ENCODE measurements at places on chromosomes 7 and 10. TPM values are rescaled to one million over a fixed set of nuclear protein-coding genes. Genes with fewer than 3 reads are reported as not detected.

DNA sequence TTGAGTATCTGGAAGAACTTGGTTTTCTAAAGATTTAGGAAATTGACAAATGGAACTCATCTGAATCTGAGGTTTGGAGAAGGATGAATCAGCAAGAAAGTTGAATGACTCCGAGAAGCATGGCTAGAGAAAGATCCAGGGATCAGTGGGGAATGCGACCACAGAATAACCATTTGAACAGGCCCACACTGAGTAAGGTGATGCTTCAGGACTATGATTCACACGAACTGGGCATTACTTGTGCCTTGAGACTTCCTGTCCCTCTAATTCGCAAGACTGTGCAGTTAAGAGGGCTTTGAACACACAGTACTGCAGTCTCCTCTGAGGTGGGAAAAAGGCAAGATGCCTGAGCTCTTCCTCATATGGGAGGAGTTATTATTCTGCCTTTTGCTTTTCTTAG is 395.5 kb upstream of the POM121L12 start:
- DNase-seq = no peak
- H3K27ac ChIP-seq = no peak overlapping the region
- no peak overlapping the region for H3K4me3 ChIP-seq
- no peaks in the 10 kb centered on the region for H3K27me3 ChIP-seq
- H3K36me3 ChIP-seq = no peaks in the 10 kb centered on the region

The ASZ1 gene
- total RNA-seq = not detected

GRCh38 chr7:55730197-55730596 is 132.4 kb downstream of the SEPTIN14 start:
- H3K4me3 ChIP-seq = no peak overlapping the region
- H3K36me3 ChIP-seq = no peaks in the 10 kb centered on the region
- H3K4me1 ChIP-seq = no peaks in the 10 kb centered on the region
- H3K27me3 ChIP-seq = no peaks in the 10 kb centered on the region

GRCh38 chr7:57203161-57203791 is 71.0 kb upstream of the ZNF479 start:
- no peak overlapping the region for H3K27ac ChIP-seq
- H3K27me3 ChIP-seq = peaks cover 15% of the 10 kb centered on the region
- H3K4me3 ChIP-seq = no peak overlapping the region
- DNase-seq = no peak
- H3K36me3 ChIP-seq = peaks cover 18% of the 10 kb centered on the region
- no peaks in the 10 kb centered on the region for H3K4me1 ChIP-seq

The WNT8B gene
- not detected for total RNA-seq

GRCh38 chr10:44416021-44416771 is 31.3 kb upstream of the CXCL12 start:
- peaks cover 5% of the 10 kb centered on the region for H3K27me3 ChIP-seq
- DNase-seq = no peak
- no peak overlapping the region for H3K4me3 ChIP-seq
- H3K4me1 ChIP-seq = peaks cover 2% of the 10 kb centered on the region
- peaks cover 7% of the 10 kb centered on the region for H3K36me3 ChIP-seq

The TRIM73 gene
- 7.4 TPM for total RNA-seq

The SPAM1 gene
- not detected for total RNA-seq

- H3K36me3 ChIP-seq = no peaks in the 10 kb centered on the region
- H3K27me3 ChIP-seq = no peaks in the 10 kb centered on the region
- no peak overlapping the region for H3K4me3 ChIP-seq
- no peak for DNase-seq
- H3K4me1 ChIP-seq = no peaks in the 10 kb centered on the region
- H3K27ac ChIP-seq = no peak overlapping the region
Observed at GRCh38 chr7:34425194-34425593, 232.8 kb upstream of the NPSR1 start.

- DNase-seq = peak; percentile 73
- peaks cover 71% of the 10 kb centered on the region for H3K4me1 ChIP-seq
- peaks cover 28% of the 10 kb centered on the region for H3K27me3 ChIP-seq
- H3K27ac ChIP-seq = peak overlapping the region; percentile 93
Observed at GRCh38 chr10:79241990-79242619, 105.2 kb upstream of the PPIF start.

DNA sequence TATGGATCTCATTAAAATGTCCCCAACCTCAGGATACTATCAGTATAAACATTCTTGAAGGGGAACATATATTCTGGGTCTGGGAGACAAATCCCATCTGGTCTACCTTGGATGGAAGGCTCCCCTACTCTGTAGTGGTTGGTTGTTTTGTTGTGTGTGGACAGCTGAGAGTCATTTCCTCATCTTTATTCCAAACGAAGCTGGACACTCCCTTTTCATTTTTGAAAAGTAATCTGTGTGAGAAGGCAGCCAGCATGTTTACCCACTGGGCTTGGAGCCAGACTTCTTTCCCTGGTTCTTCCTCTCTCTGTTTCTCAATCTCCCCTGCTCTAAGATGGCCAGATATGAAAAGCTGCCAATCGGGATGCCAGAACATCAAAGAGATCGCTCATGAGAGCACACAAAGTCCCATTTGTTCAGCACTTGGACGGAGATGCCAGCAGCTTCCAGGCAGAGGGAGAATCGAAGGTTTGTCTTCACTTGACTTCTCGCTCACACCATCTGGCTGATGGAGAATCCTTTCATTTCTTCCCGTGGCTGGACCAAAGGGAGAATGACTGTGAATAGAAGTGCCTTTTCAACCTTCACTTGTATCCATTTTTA is 108.1 kb upstream of the AGR3 start:
- H3K4me1 ChIP-seq = peaks cover 3% of the 10 kb centered on the region
- H3K36me3 ChIP-seq = no peaks in the 10 kb centered on the region
- H3K27me3 ChIP-seq = peaks cover 5% of the 10 kb centered on the region
- no peak overlapping the region for H3K4me3 ChIP-seq
- no peak for DNase-seq
- H3K27ac ChIP-seq = no peak overlapping the region

DNA sequence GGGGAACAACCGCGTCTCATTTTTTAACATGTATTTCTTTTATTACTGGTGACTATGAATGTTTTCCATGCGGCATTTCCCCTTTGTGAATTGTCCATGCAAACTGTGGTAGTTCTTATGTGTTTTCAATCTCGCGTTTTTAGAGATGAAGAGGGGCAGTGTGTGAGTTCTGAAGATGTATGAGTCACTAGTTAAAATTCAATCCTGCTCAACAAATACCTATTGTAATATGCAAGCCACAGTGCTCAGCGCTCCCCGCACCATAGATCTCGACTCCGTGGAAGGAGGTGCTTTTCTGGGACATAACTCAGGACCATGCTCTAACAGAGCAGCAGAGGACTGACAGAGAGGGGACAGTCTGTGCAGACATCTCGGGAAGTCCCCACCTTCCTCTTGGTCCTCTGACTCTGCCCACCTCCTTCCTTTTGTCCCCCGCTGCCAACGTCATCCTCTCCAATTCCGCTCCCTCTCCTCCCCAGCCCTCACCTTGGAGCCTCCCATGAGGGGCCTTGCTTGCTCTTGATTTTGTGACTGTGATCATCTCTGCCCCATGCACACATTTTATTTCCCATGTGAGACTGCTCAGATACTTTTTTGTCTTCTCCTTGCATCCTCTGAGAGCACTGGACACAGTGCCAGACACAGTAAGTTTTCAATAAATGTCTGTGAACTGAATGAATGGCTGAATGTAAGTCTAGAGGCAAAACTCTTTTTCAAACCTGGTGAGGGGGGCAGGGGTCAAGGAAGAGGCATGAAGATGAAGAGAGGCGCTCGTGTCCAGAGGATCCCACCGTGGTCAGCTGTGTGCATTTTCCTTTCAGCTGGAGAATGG is 42.7 kb upstream of the PLEKHA1 start:
- H3K27ac ChIP-seq = no peak overlapping the region
- H3K36me3 ChIP-seq = no peaks in the 10 kb centered on the region
- no peak overlapping the region for H3K4me3 ChIP-seq
- H3K4me1 ChIP-seq = no peaks in the 10 kb centered on the region

DNA sequence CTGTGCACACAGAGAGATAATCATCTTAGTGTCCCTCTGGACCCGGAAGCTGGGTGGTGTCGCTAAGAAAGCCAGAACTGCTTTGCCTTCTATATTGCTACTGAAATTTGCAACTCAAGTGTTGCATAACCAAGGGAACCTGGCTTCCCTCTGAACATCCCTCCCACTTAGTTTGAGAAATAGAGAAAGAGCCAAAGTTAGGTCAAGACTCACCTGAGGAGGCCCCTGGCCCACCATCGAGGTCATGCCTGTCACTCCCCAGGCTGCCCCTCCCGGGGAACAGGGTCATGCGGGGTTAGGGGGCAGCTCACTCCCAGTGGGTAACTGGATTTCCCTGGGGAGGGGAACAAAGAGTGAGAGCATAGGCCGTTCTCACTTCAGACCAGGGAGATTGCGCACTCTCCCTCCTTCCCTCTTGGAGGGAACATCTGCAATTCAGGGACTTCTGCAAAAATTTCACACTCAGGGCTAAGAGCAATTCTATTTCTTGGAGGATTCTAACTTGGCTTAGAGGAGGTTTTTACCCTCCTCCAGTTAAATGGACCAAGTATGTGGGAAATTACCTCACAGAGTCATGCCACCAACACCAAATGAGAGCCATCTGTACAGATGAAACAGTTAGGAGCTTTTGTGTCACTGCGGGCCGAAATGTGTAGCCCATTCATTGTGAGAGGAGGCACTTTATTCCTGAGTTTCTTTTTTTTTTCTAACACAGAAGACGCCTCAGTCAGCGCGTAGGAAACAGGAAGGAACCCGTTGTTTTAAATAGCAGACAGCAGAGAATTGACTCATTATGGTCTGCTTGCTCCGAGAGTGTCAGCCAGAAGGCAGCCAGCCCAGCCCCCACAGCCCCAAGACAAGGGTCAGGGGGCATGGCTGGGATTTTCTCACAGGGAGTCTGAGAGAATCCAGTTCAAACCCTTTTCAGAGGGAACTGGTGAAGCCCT is 221.3 kb downstream of the ARHGAP12 start:
- H3K4me3 ChIP-seq = no peak overlapping the region
- DNase-seq = peak; percentile 78
- H3K4me1 ChIP-seq = peaks cover 58% of the 10 kb centered on the region
- peak overlapping the region; percentile 100 for H3K27ac ChIP-seq
- peaks cover 19% of the 10 kb centered on the region for H3K27me3 ChIP-seq

GRCh38 chr10:63300801-63301200 is 165.0 kb downstream of the JMJD1C start:
- no peak overlapping the region for H3K4me3 ChIP-seq
- peaks cover 5% of the 10 kb centered on the region for H3K4me1 ChIP-seq
- H3K27me3 ChIP-seq = peaks cover 7% of the 10 kb centered on the region
- H3K36me3 ChIP-seq = no peaks in the 10 kb centered on the region

DNA sequence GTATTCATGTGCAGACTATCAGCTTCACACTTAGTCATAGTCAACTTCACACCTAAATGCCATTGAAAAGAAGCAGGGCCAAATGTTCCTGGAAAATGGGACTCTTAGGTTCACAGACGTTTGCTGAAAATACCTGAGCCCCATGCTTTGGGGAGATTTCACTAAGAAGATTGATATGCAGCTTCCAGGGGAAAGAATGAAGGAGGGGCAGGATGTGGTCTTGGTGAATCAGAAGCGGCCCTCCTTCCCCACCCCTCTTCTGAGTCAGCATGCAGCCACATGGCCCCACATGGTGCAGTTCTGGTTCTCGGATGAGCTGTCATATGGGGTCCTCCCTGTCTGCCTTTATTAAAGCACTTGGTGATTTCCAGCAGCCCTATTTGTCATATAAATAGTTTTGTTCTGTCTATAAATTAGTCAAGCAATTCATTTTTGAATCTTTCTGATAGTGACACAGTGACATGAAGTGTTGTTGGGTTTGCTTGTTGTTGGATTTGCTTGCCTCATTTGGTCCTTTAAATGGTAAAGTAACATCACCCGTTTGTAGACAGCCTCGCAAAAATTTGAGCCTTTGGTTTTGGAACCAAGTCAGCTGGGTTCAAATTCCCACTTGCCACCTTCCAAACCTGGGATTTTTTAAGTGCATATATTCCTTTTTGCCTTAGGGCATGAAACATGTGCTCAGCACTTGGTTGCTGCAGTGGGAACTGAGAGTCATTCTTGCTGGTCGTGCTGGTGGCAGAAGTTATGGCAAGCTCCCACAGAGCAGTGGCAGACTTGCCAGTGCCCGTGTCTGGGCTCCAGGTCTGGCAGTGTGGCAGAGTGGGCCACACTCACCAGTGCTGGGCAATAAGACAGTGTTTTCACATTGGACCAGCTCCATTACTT is 68.1 kb upstream of the CDK6 start:
- H3K27me3 ChIP-seq = no peaks in the 10 kb centered on the region
- no peak for DNase-seq
- H3K4me1 ChIP-seq = no peaks in the 10 kb centered on the region
- H3K4me3 ChIP-seq = no peak overlapping the region
- no peak overlapping the region for H3K27ac ChIP-seq
- H3K36me3 ChIP-seq = no peaks in the 10 kb centered on the region

- no peak for DNase-seq
- no peak overlapping the region for H3K4me3 ChIP-seq
- H3K36me3 ChIP-seq = no peaks in the 10 kb centered on the region
- H3K27me3 ChIP-seq = peaks cover 7% of the 10 kb centered on the region
- peaks cover 14% of the 10 kb centered on the region for H3K4me1 ChIP-seq
Observed at GRCh38 chr10:11871466-11871865, 48.3 kb downstream of the PROSER2 start.

DNA sequence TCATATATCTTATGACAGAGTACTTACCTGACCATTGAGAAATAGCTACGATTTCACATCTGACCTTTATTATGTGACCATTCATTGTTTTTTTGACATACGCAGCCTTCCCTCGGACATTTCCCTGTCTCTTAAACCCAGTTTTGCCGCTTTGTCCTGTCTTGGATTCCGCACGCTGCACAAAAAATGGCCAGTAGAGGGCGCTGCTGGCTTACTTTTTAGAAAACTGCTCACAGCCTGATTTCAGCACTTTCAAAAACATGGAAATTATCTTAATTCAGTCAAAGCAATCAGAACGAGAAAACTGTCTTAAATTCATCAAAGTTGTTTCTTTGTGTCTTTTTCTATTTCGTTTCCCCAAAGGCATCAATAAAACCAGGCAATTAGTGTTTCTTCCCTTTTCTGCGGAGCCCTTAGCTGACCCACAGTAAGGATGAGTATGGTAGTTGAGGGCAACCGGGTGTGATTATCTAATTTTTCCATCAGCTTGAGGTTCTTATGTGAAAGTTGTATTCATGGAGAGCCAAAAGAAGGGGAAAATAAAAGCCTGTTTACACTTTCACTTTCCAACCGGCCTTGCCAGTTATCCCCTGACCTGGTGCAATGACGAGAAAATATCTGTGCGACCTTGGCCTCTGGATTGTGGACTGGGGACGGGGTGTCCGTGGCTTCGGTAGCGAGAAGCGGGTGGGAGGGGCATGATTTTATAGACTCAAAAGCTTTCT is 144.4 kb downstream of the DYNC1I1 start:
- peaks cover 11% of the 10 kb centered on the region for H3K4me1 ChIP-seq
- H3K27ac ChIP-seq = no peak overlapping the region
- no peaks in the 10 kb centered on the region for H3K36me3 ChIP-seq
- no peaks in the 10 kb centered on the region for H3K27me3 ChIP-seq

Measured in endothelial cell (in vitro differentiated cells).